Progenitor cell of endocrine pancreas (in vitro differentiated cells): ENCODE measurements at places on chromosomes 13 and 19. TPM values are rescaled to one million over a fixed set of nuclear protein-coding genes. Genes with fewer than 3 reads are reported as not detected.
A peak's percentile ranks its signal among the peaks of the same experiment; 100 is the strongest.

DNA sequence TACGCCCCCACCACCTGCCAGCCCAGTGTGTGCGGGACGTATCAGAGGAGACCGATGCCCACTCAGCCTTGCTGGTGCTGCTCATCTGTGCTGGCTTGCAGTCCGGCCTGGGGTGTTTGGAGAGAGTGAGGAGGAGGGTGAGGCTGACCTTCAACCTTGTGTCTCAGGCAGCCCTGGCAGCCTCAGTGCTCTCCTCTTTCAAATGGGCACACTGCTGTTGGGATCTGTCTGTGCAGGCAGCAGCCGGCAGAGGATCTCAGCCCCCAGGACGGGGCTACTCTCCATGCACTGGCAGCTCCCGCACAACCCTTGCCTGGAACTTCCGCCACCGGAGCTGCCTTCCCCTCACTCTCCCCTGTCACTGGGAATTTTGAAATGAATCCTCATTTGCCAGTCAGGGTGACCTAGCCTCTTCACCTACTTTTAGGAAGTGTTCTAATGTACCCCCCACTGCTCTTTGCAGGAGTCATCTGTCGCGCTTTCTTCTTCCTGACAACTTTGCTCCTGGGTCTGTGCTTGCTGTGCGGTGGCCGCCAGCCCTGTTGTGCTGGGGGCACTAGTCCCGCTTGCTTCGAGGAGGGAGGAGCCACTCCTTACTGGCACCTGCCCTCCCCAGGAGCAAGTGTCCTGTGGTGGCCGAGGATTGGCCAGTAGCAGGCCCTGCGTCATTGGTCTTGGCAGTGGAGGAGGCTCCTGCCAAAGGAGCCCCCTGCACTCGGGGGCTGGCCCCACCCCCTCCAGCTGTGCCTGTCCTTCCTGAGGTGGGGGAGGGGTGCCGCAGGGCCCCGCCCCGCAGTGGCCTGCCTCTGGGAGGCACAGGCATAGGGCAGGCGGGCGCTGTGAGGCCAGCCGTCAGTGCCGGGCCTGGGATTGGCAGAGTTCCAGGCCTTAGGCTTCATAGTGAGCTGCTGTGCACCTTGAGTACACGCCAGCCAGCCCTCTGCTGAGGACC lies 53.4 kb downstream of the TSSK6 start:
- H3K27ac ChIP-seq = peak overlapping the region; percentile 97
- no peak overlapping the region for H3K4me3 ChIP-seq
- peaks cover 16% of the 10 kb centered on the region for H3K36me3 ChIP-seq
- H3K4me1 ChIP-seq = peaks cover 47% of the 10 kb centered on the region
- no peaks in the 10 kb centered on the region for H3K27me3 ChIP-seq
- peak; percentile 27 for DNase-seq

DNA sequence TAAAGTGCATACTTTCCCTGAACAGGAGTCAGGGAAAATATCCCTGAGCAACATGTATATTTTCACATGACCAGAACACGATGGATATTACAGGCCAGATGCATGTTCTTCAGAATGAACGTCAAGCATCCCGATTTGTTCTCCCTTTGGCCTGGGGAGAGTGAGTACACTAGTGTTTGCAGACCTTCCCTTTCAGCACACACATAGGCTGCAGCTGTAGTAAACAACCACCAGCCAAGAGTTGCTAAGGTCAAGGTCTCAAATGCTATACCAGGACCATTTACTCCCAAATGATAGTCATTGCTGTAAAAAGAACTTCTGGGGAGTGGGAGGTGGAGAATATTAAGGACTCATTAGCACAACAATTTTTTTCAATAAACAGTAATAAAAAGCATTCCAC lies 3.0 kb downstream of the KLF12 start:
- H3K27ac ChIP-seq = peak overlapping the region; percentile 41
- H3K36me3 ChIP-seq = no peaks in the 10 kb centered on the region
- peaks cover 19% of the 10 kb centered on the region for H3K4me1 ChIP-seq
- no peak for DNase-seq

ZNF563 gene
- 1.6 and 2.0 TPM in 2 replicates for total RNA-seq

FCGBP gene
- 0.80 and 1.2 TPM in 2 replicates for total RNA-seq

- H3K27ac ChIP-seq = no peak overlapping the region
These were observed 76.1 kb downstream of the RGCC start for GRCh38 chr13:41533266-41534052.

DNA sequence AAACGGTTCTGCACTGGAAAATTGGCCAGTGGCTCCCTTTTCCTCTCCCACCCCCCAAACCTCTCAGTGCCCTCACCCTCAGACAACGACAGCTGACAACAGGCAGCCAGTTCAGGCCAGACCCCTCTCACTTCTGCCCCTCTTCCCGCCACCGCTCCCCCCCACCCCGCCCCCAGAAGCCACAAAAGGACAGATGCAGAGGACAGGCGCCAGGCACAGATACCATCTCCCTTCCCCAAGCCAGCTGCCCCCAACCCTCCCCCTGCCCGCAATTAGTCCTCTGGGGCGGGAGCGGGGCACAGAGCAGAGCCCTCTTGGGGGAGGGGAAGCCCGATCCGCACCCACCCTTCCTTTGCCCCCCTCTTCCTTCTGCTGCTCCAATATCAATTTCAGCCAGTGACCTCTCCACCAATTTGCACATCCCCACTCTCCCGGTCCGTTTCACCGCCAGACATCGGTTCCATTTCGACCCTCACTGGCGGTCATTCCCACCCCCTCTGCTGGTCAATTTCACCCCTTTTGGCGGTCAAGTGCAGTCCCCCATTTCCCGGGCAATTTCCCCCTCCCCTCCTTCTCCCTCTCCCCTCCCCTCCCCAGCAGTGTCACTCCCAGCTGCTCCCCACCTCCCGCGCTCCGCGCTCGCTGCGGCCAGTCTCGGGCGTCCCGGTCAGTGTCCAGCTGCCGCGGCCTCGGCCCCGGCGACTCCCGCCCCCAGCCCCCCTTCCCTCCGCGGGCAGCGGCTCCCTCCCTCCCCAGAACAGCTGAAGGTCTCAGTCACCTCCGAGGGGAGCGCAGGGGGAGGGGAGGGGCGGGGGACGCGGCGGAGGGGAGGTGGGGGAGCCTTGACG lies at the start of gene SHD:
SHD (plus strand) TSS at position 848 of the 848 bp plus-strand sequence. CDS start 798 bp downstream, outside the sequence.
- DNase-seq = no peak
- peaks cover 4% of the 10 kb centered on the region for H3K4me1 ChIP-seq
- peak within 1 kb of the TSS; percentile 37 for H3K27ac ChIP-seq
- H3K27me3 ChIP-seq = peaks cover 43% of the 10 kb centered on the region
- H3K4me3 ChIP-seq = peak within 1 kb of the TSS; percentile 68

DNA sequence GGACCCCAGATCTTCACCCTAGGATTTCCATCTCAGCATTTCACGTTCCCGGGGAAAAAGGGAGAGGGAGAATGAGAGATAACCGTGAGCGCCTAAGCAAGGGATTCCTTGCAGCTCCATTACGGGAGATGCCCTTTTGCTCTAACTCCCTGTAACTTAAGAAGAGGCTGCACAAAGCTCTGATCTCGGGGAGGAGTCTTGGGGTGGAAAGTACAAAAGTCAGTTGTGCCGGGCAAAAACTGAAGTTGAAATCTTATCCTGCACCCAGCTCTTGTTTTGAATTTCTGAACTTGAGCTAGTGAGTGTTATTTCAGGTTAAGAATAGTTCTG lies 256.4 kb upstream of the SOX21 start:
- H3K36me3 ChIP-seq = no peaks in the 10 kb centered on the region
- peak overlapping the region; percentile 69 for H3K4me3 ChIP-seq
- DNase-seq = no peak
- H3K27ac ChIP-seq = peak overlapping the region; percentile 77
- H3K4me1 ChIP-seq = peaks cover 22% of the 10 kb centered on the region

DNA sequence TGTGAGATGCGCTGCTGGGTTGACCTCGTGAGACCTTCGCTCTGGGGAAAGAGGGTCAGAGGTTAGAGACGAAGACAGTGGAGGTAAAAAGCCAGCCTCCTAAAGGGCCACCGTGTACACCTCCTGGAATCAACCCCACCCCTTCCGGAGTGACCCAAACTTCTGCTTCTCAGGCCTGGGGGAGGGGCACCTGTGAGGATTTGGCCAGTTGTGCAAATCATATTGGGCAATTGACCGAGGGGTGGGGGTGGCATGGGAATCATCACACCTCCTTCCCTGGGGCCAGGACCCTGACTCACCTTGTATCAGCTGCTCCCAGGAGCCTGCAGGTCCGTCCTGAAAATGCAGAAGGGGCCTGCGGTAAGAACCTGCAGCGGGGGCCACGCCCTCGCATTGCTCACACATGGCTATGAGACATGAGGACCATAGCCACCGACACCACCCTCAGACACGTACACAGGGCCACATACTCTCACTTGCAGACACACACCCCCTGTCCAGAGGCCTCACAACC lies 2.8 kb downstream of the TNFSF14 start:
- DNase-seq = no peak
- H3K4me1 ChIP-seq = no peaks in the 10 kb centered on the region
- no peak overlapping the region for H3K4me3 ChIP-seq
- peaks cover 3% of the 10 kb centered on the region for H3K27me3 ChIP-seq
- H3K36me3 ChIP-seq = no peaks in the 10 kb centered on the region

BEST2 gene
- total RNA-seq = not detected in 2 replicates

CBY2 gene
- total RNA-seq = not detected in 2 replicates

FUT3 gene
- total RNA-seq = not detected in 2 replicates
